Psoas muscle (tissue), 8 donors: ENCODE measurements at places on chromosomes 4 and X. TPM values are rescaled to one million over a fixed set of nuclear protein-coding genes. Genes with fewer than 3 reads are reported as not detected.
A peak's percentile ranks its signal among the peaks of the same experiment; 100 is the strongest.

GPR82 gene
- not detected for total RNA-seq

- DNase-seq = no peak
These were observed 225.2 kb upstream of the DKK2 start for GRCh38 chr4:107261241-107261874.

- no peak for DNase-seq
These were observed 45.4 kb upstream of the PDLIM3 start for GRCh38 chr4:185580699-185581098.

DNA sequence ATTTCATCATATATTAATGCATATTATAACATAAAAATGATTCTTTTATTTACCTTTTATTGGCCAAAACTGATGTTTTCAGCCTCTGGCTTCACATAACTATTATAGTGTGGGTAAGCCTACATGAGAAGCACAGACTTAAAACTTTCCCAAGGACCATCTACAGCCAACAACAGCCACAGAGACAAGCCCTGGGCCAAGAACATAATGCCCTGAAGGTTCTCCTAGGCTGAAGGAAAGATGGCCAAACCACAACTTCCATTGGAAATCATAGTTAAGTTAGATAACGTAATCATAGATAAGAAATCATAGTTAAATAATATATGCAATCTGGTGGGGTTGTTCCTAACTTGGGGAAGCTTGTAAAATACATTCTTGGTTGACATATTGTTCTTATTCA is 280.0 kb upstream of the EMCN start:
- no peak for DNase-seq

DNA sequence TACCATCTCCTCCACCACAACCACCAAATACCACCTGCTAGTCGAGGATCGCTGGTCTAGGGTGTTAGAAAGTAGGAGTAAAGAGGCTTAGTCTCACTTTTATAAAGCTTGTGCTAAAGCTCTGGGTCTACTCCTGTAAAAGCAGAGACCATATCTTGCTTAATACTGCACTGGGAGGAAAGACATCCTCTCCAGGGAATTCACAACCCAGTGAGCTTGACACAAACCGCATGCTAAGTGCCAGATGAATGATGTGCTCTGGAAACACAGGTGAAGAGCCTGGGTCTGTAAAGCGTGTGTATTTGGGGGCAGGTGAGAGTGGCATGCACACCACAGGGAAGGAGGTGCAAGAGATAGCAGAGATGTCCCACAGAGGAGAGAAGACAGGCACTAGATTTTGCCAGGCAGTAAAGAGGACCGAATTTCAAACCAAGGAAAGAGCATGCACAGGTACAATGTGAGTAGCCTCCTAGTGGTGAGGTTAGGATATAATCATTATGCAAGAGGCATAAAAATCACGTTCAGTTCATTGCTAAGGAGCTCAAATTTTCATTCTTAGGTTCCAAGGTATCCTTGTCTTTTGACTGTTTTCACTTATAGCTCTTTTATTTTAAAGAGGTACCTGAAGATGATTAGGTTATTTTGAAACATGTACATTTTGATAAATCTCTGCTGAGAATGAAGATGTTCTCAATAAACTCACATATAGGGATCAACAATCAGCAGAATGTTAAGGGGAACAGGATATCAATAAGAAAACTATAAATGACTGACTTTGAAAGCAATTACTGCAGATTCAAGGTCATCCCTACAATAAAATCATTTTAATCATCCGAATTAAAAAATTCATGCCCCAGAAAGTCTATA is 20.7 kb downstream of the TAPT1 start:
- no peak for DNase-seq

DNA sequence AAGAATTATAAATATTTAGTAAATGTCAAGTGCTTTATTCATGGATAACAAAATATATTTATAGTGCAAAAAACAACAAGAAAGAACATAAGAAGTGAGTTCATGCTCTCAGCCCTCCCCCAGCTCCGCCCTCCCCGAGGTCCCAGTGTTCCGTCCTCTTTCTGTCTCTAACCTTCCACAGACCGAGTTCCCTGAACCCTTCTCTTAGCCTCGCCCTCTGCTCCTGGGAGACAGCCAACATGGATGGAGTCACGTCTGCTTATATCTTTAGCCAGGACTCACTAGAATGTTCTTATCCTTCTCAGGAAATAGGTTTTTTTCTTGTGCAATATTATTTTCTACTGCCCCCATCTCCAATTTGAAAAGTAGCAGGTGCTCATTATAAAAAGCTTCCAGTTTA is 40.1 kb upstream of the HELT start:
- peak; percentile 31 for DNase-seq

GRCh38 chrX:65723706-65724105 is 56.3 kb downstream of the MSN start:
- DNase-seq = no peak

- DNase-seq = no peak
These were observed 776 bp downstream of the PABPC4L start for GRCh38 chr4:134200811-134201215.

DNA sequence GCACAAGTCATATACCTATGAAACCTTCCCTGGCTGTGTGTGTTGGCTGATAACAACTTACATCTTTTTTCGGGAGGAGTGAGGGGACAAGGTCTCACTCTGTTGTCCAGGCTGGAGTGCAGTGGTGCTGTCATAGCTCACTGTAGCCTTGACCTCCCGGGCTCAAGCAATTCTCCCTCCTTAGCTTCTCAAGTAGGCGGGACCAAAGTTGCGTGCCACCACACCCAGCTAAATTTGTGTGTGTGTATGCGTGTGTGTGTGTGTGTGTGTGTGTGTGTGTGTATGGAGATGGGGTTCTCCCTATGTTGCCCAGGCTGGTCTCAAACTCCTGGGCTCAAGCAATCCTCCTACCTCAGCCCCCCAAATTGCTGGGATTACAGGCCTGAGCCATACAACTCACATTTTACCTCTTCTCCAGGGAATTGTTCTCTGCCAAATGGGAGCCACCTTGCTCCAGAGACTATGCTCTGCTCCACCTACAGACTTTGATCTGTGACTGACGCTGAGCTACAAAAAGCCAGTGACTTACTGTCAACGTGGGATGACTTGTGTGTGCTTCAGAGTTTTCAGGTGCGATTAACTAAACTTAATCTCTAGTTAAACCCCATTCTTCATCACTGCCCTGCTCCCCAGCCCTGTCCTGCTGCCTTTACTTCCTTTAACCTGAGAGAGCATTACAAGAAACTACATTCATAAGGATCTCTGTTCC is 2.0 kb upstream of the BEX4 start:
- no peak for DNase-seq
